ENCODE measurements at places on chromosomes 1 and 21.

GRCh38 chr1:148264374-148265276 is 112.5 kb upstream of the NBPF11 start:
- DNase-seq, result peak; percentile 35

DNA sequence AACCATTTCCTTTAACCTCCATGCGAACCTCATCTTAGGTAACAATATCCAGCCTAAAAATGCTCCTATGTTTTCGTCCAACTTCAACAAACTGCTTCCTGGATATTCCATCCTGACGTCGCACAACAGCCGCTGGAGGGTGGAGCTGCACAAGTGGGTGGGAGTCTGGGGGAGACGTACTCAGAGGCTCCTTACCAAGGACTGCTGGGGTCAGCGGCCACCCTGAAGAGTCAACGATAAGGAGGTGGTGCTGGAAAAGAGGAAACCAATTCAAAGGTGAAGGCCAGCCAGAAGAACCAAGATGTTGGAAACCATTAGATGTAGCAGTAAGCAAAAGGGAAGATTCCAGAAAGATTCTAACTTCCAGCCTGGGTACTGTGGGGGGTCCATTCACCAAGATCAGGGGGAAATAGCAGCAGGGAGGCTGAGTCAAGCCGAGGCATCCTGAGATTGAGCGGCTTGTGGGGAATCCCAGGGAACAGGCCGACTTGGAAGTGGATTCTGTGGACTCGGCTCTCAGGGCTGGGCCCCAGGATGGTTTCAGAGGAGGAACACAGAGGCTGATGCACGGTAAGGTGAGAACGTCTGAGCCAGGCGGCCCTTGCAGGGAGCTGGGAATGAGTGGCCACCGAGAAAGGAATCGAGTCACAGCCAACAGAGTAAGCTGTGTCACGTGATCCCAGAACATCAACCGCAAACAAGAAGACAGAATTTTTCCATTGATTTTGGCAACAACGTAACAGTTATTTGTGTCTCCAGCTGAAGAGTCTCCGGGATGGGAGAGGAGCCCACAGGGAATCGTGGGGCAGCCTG is 375.7 kb downstream of the NPHP4 start:
- no peak for DNase-seq

GRCh38 chr1:15765495-15766194 is 7.0 kb downstream of the FBLIM1 start:
- DNase-seq, result no peak

DNA sequence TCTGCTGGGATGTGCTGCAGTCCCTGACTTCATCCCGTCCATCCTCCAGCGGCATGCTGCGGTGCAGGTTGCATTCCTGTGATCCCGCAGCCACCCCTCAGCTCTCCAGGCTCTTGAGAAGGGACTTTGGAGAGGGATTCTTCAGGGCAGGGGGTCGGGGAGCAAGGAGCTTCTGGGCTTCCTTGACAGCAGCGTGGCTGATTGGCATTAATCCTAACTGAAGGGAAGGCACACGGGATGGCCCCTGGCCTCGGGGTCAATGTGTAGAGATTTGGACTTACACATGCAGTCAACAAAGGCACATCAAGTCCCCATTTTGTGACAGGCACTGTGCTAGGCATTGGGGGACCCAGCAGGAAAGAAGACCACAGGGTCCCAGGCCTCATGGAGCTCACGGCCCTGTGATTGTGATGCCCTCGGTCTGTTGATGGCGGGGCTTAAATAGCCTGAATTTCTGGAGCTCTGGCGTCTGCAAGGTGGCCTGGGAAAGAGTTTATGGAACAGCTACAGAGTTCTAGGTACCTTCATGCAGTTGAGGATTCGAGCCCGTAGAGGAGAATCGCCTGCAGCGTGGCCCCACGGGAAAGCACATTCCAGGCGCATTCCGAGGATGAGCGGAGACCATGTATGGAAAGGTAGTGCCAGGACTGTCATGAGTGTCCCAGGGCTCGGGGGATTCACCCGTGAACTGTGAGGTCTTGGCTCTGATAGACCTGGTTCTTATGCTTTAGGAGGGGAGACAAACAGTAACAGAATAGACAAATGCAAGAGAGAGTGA is 20.1 kb downstream of the PSEN2 start:
- no peak for DNase-seq

DNA sequence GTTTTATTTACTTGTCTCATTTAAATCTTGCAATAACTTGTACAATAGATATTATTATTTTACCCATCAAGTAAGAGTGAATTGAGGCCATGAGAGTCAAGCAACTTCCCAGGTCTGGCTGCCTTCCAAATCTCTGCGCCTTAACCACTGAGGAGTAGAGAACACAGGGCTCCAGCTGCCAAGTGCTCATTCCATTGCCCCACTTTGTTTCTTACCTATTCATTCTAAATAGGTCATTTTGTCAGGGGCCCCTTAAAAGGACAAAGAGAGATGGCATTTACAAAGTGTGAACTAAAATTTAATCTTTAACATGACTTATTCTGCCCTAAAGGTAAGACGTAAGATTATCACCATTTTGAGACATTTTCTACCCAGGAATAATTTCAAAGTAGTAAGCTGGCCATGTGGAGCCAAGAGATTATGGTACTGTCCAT is 3.5 kb downstream of the PPP1R15B start:
- DNase-seq, result no peak

DNA sequence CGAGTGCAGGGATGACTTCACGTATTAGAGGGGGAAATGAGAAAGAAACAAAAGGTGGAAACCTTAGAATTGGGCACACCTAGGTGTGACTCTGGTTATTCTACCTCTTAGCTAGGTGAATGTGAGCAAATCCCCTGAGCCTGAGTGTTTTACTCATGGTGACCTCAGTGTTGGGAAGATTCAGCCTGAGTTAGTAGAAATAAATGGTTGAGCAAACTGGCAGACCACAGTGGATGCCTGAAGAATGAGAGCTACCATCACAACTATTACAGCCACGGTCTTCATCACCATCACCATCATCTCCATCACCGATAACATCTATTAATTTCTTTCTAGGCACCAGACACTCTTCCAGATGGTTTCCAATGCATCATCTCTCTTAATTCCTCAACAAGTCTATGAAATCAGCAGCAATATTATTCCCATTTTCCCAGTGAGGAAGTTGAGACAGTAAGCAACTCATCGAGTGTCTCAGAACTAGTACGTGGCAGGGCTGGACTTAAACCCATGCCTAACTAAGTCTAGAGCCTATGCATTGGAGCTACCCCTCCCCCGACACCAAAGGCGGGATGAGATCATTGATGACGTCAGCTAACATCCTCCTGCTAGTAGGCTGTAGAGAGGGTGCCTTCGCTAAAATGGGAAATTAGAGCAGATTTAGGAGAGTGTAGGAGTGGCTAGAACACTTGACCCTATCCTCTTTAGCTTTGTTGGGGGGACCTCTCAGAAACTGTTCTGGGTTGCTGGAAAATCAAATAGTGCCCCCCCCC is 7.9 kb upstream of the KAZN start:
- DNase-seq, result no peak

- DNase-seq, result no peak
These were observed 37.5 kb upstream of the DAB1 start for GRCh38 chr1:57461405-57461804.
